Retinal pigment epithelial cell (primary cell): ENCODE measurements at places on chromosomes 5 and 9.

DNA sequence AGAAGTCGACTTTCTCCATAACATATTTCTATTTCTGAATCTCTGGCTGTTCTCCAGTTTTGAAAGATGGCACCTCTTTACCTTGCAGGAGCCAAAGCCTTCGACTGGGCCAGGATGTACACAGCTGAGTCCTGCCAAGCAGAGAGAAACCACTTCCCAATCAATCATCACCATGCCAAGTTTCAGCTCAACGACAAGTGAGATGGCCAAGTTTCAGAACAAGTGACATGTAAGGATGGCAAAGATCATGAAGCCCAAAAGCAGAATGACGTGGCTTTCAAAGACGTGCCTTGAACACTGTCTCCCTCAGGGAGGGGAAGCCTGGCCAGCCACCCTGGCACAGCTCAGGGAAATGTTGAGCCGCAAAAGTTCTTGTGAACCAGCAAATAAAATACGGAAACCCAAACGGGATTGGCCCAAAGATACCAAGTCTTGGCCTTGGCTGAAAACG lies 17.7 kb downstream of the STK10 start:
- DNase-seq = no peak

GRCh38 chr5:169939731-169940130 lies 40.6 kb downstream of the INSYN2B start:
- DNase-seq = no peak

DNA sequence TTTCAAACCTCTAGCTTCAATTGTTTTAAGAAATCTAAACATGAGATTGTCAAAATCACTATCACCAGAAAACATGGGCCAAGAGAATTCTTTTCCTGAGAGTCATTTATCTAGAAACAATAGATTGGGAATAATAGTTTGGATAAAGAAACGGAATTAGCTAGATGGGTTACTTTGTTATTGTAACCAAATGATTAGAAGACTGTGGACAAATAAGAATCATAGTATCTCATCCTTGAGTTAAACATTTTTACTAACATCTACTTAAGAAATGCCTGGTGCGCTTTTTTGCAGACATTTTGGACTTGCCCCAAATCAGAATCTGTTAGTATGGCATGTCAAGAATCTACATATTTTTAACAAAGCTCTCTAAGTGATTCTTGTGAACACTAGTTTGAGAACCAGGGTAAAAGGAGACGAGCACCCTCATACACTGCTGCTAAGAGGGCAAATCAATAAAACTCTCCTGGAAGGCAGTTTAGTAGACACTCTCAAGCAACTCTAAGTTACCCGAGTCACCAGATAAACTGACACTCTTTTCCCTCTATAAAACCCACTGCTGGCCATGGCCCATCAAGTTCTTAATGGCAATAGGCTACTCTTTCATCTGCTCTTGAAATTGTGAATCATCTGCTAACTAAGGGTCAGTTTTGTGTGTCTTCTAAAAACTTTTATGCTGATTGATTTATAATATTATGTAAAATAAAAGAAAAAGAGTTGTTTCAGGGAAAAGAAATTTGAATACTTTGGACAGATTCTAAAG lies 39.1 kb downstream of the TPD52L3 start:
- DNase-seq = no peak

DNA sequence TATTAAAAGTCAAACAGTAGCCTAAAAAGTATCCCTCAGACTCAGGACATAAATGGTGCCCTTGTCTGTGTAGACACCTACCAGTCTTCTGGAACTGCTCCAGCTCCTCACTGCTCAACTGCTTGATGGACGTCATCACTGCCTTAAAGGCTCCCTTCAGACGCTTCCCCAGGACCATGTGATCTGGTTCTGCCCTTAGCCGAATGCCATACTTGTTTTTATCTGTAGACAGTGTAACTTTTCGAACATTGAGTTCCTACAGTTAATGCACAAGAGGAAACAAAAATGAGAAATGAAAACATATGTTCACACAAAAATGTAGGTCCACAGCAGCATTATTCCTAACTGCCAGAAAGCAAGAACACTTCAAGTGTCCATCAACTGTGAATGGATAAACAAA lies 46.2 kb downstream of the IARS1 start:
- DNase-seq = no peak

DNA sequence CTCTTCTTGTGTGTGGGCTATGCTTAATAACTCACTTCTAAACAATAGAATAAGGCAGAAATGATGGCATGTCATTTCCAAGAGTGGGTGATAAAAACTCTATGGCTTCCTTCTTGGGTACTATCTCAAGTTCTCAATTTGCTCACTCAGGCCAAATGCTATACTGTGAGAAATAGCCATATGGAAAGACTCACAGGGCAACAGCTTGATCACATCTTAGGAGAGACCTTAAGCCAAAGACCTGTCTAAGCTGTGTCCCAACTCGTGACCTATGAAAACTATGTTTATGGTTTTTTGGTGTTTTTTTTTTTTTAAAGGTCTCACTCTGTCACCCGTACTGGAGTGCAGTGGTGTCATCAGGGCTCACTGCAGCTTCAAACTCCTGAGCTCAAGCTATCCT lies 2.1 kb upstream of the UIMC1 start:
- no peak for DNase-seq

DNA sequence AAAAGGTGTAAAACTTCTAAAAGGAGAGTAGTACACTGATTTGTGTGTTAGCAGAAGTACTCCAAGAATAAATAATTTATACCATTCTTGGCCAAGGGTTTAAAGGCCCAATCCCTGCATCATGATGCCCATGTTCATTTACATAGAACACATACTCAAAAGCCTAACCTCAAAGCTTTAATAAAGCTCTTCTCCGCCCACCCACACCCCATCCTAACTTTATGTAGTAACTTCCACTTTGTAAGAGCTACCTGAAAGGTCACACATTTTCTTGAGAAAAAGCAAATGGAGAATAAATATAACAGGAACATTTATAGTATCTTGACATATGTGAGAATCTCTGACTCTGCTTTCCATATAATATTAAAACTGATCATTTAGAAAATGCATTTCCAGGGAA lies 148.8 kb upstream of the FREM1 start:
- DNase-seq = no peak

GRCh38 chr5:39208471-39208870 lies 10.9 kb downstream of the FYB1 start:
- no peak for DNase-seq

DNA sequence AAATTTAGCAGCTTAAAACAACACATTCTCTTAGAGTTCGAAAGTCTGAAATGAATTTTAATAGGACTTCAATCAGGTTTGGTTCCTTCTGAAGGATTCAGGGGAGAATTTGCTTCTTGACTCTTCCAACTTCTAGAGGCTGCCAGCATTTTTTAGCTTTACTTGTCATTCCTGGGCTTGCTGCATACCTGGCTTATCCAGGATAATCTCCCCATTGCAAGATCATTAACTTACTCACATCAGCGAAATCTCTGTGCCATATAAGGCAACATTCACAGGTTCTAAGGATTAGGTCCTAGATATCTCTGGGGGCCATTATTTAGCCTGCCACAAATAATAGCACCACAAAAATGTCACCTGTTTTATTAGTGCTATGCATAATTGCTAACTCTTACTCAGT lies 46.2 kb upstream of the PCSK5 start:
- DNase-seq = peak; percentile 42

DNA sequence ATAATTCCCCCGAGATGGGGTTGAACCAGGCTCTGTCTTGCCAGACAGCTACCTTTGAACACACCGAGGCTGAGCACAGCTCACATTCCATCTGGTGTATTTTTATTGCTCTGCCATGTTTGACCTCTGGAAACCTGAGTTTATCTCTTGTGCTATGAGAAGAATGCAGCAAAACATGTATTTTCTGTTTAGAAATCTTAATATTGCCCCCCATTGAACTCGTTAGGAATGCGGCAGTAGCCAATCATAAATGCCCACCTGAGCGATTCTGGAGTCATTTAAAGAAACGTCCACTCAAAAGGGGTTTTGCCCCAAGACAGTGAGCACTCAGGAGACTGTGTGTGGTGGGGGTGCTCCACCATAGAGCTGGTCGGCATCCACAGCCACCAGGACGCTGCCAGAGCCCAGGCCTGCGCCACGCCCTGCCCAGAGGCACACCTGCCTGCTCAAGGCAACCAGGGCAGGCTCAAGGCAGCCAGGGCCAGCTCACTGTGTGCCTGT lies 26.9 kb downstream of the FGD3 start:
- DNase-seq = peak; percentile 22
